ENCODE measurements at places on chromosomes 3 and 15.

DNA sequence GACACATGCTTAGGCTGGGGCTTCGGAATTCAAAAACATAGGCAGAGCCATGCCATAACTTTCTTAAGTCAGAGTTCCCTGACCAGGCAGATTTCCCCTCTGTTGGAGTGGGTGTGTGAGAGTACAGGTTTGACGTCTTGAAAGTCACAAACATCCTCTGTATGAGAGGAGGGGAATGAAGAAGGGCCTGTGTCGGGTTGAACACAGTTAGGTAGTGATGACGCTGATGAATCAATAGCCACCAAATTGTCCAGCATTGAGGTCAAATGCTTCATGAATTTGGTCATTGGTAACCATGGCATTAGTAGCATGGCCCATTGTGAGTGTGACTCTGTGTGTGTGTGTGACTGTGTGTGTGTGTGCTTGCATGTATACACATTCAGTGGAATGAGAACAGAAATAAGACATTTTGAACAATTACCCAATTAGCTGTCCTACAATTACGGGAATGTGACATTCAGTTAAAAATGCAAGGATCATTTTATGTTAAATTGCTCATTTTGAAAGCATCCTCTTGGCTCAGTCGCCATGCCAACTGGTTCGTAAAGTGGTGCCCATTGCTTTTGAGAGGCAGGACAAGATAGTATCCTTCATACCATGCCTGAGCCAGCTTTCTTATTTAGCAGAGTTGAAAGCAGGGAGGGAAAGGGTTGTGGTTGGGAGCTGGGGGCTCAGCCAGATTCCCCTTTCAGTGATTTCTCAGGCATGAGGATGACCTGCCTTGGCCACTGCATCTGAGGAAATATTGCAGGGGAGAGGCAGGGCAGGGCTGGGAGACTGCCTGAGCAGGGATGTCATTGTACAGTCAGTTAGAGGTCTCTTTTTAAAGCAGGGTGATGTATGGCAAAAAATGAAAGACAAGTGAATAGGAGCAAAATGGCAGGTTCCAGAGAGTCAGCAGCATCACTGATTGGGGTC is 35.4 kb downstream of the RBP2 start:
- H3K36me3 ChIP-seq, result no peaks in the 10 kb centered on the region
- H3K4me1 ChIP-seq, result no peaks in the 10 kb centered on the region
- H3K27ac ChIP-seq, result no peak overlapping the region

- DNase-seq, result no peak
- no peaks in the 10 kb centered on the region for H3K27me3 ChIP-seq
- H3K36me3 ChIP-seq, result no peaks in the 10 kb centered on the region
- no peak overlapping the region for H3K4me3 ChIP-seq
These were observed 22.0 kb downstream of the TMEM158 start for GRCh38 chr3:45204136-45204535.

- H3K4me3 ChIP-seq, result no peak overlapping the region
- no peak for DNase-seq
These were observed 102.8 kb downstream of the LPP start for GRCh38 chr3:188256758-188257157.

- peak; percentile 15 for DNase-seq
- no peaks in the 10 kb centered on the region for H3K27me3 ChIP-seq
- no peaks in the 10 kb centered on the region for H3K36me3 ChIP-seq
- H3K4me3 ChIP-seq, result no peak overlapping the region
- H3K4me1 ChIP-seq, result no peaks in the 10 kb centered on the region
These were observed 653.6 kb downstream of the NSUN3 start for GRCh38 chr3:94716326-94717018.

GRCh38 chr3:58520403-58521335 is 16.3 kb downstream of the ACOX2 start:
- H3K27ac ChIP-seq, result no peak overlapping the region
- H3K36me3 ChIP-seq, result no peaks in the 10 kb centered on the region
- no peaks in the 10 kb centered on the region for H3K4me1 ChIP-seq

GRCh38 chr3:197889204-197889930 is 60.6 kb upstream of the RPL35A start:
- peaks cover 8% of the 10 kb centered on the region for H3K36me3 ChIP-seq
- no peak for DNase-seq
- H3K4me1 ChIP-seq, result no peaks in the 10 kb centered on the region
- no peak overlapping the region for H3K27ac ChIP-seq
- H3K27me3 ChIP-seq, result no peaks in the 10 kb centered on the region

GRCh38 chr3:97822359-97822775 is 556 bp downstream of the CRYBG3 start:
- peak overlapping the region; percentile 81 for H3K4me3 ChIP-seq
- peak; percentile 50 for DNase-seq
- no peaks in the 10 kb centered on the region for H3K36me3 ChIP-seq

DNA sequence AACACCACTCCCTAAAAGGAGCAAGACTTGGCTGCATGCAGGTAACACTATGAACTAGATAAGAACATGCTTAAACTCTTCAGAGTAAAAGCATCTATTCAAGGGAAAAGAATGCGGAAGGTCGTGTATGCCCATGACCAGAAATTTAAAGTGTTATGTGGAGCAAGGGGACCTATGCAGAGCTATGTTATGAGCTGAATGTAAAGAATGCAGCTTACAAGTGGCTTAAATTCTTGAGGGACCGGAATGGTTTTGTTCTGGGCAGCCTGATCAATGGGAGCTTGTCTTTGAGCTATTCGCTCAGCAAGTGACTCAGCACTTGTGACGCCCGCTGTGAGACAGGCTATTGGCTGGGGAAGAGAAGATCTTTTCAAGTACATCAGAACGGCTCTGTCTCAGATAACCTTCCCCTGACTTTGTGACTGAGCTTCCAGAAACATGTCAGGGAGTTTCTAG is 367.5 kb upstream of the THBS1 start:
- no peaks in the 10 kb centered on the region for H3K4me1 ChIP-seq
- H3K4me3 ChIP-seq, result no peak overlapping the region
- no peak for DNase-seq
- H3K27ac ChIP-seq, result no peak overlapping the region
- no peaks in the 10 kb centered on the region for H3K36me3 ChIP-seq
- no peaks in the 10 kb centered on the region for H3K27me3 ChIP-seq

GRCh38 chr3:100059472-100059871 is 54.8 kb downstream of the FILIP1L start:
- no peaks in the 10 kb centered on the region for H3K27me3 ChIP-seq
- no peak for DNase-seq
- H3K4me1 ChIP-seq, result no peaks in the 10 kb centered on the region
- H3K4me3 ChIP-seq, result no peak overlapping the region
- H3K27ac ChIP-seq, result no peak overlapping the region
- H3K36me3 ChIP-seq, result no peaks in the 10 kb centered on the region

DNA sequence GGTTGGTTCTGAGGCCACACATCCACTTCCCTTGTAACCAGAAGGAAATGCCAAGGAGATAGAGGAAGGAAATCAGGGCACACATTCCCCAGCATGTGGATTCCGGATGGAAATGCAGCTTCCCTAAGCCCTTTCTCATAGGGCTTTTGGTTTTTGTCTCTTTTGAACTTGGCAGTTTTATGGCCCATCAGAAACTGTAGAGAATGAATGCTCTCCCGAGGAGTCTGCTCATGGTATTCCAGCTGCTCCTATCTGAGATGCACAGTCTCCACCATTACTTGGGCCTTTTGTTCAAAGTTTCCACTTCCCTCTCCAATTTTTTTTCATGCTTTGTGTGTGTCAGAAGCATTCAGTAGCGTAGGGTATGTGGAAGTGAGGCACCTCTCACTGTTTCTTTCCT is 21.2 kb downstream of the XYLB start:
- no peak for DNase-seq
- H3K4me1 ChIP-seq, result no peaks in the 10 kb centered on the region
- peaks cover 6% of the 10 kb centered on the region for H3K36me3 ChIP-seq
- H3K4me3 ChIP-seq, result no peak overlapping the region

- peak; percentile 17 for DNase-seq
- no peaks in the 10 kb centered on the region for H3K36me3 ChIP-seq
- no peak overlapping the region for H3K27ac ChIP-seq
- no peak overlapping the region for H3K4me3 ChIP-seq
- H3K4me1 ChIP-seq, result no peaks in the 10 kb centered on the region
- no peaks in the 10 kb centered on the region for H3K27me3 ChIP-seq
These were observed 388.2 kb upstream of the AGTR1 start for GRCh38 chr3:148309390-148310035.

DNA sequence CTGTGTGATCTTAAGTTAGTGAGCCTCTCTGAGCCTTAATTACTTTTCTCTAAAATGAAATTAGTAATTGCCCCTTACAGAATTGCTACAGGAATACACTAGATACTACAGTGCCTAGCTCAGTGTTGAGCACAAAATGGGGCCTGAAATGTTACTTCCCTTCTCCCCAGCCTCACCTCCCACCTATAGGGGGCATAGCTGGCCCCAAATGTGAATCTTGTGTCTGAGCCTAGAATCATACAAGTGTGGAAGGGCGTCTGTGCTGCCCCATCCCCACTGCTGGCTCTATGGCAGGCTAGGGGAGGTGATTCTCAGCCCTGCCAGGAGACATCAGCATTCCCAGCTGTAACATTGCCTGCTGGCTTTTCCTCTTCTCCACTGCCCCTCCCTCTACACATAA is 42.7 kb downstream of the IFT122 start:
- no peaks in the 10 kb centered on the region for H3K36me3 ChIP-seq
- no peaks in the 10 kb centered on the region for H3K4me1 ChIP-seq
- no peak for DNase-seq
- H3K27ac ChIP-seq, result no peak overlapping the region
- no peak overlapping the region for H3K4me3 ChIP-seq

- no peak overlapping the region for H3K4me3 ChIP-seq
- no peaks in the 10 kb centered on the region for H3K36me3 ChIP-seq
- no peak for DNase-seq
- H3K27ac ChIP-seq, result no peak overlapping the region
- no peaks in the 10 kb centered on the region for H3K4me1 ChIP-seq
These were observed 524.8 kb downstream of the TUSC7 start for GRCh38 chr3:117234331-117234730.

DNA sequence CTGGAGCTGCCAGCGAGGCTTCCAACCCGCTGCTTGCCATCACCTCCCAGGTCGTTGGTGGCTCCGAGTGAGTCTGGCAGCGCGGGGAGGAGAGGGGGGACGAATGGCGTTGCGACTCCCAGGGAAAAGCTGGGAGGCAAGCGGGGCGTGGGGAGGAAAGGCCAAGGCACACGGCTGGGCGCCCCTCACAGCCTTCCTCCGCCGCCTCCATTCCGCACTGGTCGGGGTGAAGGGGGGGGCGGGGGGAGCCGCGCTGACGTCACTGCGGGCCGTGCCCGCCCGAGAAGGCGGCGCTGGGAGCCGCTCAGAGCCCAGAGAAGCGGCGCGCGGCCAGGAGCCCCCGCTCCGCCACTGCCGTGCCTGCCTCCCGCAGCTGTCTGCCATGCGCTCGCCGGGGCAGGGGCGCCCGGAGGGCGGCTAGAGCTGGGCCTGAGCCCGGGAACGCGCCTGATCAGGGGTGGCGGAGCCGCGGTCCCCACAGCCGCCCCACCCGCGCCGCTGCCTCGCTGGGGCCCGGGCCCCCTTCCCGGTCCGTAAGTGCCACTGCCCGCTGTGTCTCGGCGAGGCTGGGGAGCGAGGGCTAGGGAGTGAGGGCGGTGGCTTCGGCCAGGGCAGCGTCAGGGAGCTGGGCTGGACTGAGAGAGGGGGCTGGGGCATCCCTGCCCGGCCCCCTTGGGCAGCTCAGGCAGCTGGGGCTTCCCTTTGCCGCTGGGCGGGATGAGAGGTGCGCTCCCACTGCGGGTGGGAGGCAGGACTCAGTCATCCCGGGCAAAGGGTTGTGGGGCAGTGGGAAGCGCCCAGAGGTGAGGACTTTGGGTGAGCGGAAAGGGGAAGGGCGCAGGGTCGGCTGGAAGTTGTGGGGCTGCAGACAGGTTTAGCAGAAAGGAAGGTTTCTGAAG is 27.8 kb upstream of the POLG start:
- DNase-seq, result no peak
- H3K27me3 ChIP-seq, result peaks cover 97% of the 10 kb centered on the region
- H3K4me1 ChIP-seq, result peaks cover 9% of the 10 kb centered on the region

GRCh38 chr3:150666167-150666566 is 37.6 kb downstream of the ERICH6 start:
- H3K27me3 ChIP-seq, result peaks cover 1% of the 10 kb centered on the region
- H3K4me3 ChIP-seq, result no peak overlapping the region
- H3K27ac ChIP-seq, result no peak overlapping the region
- H3K36me3 ChIP-seq, result no peaks in the 10 kb centered on the region

GRCh38 chr3:134600685-134601463 is 49.9 kb downstream of the KY start:
- H3K36me3 ChIP-seq, result no peaks in the 10 kb centered on the region
- no peak overlapping the region for H3K27ac ChIP-seq
- DNase-seq, result peak; percentile 44
- H3K4me1 ChIP-seq, result peaks cover 2% of the 10 kb centered on the region

DNA sequence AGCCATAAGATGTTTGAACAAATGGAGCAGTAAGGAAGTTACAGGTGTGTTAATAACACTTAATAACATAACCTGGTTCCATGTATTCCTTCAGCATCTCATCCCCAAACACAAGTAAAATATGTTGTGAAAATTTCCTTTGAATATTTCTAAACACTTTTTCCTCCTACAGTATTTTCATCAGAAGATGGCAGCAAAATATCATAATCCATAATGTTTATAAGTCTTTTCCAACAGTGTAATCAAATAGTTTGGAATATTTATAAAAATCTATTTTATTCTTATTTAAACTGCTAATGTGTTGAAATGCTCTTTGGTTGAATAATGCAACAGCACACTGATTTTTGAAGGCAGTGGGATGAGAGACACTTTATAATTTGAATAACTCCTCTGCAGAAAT is 1020.5 kb downstream of the OTOL1 start:
- no peak overlapping the region for H3K27ac ChIP-seq
- DNase-seq, result no peak
- no peak overlapping the region for H3K4me3 ChIP-seq
- no peaks in the 10 kb centered on the region for H3K4me1 ChIP-seq
- H3K36me3 ChIP-seq, result no peaks in the 10 kb centered on the region

GRCh38 chr15:84811828-84812227 is 5.3 kb upstream of the ALPK3 start:
- peaks cover 2% of the 10 kb centered on the region for H3K4me1 ChIP-seq
- DNase-seq, result no peak
- no peak overlapping the region for H3K4me3 ChIP-seq
- no peak overlapping the region for H3K27ac ChIP-seq
- no peaks in the 10 kb centered on the region for H3K36me3 ChIP-seq

DNA sequence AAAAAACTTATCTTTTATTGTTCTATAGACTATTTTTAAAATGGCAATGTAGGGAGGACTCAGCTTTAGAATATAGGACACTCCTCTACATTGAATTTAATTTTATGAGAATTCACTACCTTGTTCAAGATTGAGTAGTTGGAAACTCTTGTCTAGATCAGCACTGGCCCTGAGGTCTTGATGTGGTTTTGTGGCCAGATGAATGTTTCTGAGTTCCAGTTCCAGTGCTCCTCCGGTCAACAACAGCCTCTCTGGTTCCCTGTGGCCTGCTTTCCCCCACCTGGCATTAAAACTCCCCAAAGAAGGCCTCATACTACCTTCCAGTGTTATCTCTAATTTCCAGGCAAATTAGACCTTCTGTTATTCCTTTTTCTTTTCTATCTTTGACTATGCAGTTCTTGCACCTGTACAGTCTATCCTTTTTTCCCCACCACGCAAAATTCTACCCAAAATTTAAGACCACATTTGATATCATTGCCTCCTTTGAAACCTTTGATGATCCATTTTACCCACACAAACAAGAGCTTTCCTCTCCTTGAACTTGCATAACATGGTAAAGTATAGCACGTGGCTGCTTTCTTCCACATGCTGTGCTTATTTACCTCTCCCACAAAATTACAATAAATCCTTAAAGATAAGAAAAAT is 9.6 kb upstream of the ANP32A start:
- no peaks in the 10 kb centered on the region for H3K36me3 ChIP-seq
- H3K27ac ChIP-seq, result no peak overlapping the region
- DNase-seq, result no peak
- no peaks in the 10 kb centered on the region for H3K4me1 ChIP-seq
- H3K4me3 ChIP-seq, result no peak overlapping the region
- peaks cover 18% of the 10 kb centered on the region for H3K27me3 ChIP-seq

Data from transverse colon (tissue), 4 donors.